SHP77 (cell line): ENCODE measurements at places on chromosomes 3 and 15.

DNA sequence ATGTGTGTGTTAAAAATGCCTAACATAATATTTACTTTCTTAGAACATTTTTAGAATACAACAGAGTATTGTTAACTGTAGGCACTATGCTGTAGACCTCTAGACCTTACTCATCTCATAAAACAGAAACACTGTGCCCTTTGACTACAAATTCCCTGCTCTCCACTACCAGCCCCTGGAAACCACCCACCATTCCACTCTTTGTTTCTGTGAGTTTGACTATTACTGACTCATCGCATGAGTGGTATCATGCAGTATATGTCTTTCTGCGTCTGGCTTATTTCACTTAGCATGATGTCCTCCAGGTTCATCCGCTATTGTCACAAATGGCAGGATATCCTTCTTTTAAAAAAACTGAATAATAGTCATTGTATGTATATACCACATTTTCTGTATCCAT, 216.7 kb upstream of the CFAP20DC start:
- no peak for DNase-seq

DNA sequence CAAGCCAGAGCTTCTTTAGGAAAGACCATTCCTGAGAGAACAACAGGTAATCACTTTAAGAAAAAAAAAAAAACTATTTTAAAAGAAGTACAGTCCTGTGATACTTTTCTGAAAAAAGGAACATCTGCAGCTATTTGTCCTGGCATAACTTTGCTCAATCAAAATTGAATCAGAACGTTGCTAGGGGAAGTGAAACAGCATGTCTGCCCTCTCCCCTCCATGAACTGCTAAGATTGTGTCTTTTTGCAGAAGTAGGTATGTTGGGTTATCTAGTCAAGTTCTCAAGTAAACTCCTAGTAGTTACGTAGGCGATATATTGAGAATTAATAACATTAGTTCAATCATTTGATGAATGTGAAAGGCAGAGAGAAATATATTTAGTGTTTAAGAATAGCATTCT, 1013.3 kb downstream of the TUSC7 start:
- no peak for DNase-seq

- DNase-seq = no peak
Measured at GRCh38 chr15:92930776-92931175, 30.7 kb downstream of the CHD2 start.

- DNase-seq = no peak
Measured at GRCh38 chr3:9169956-9170850, 79.2 kb downstream of the SRGAP3 start.

GRCh38 chr3:64815789-64816188, 128.0 kb upstream of the ADAMTS9 start:
- no peak for DNase-seq

GRCh38 chr15:56490461-56490860, 25.5 kb upstream of the MNS1 start:
- no peak for DNase-seq

- no peak for DNase-seq
Measured at GRCh38 chr3:189937302-189938127, 183.2 kb downstream of the P3H2 start.

GRCh38 chr3:185851046-185851445, 26.2 kb upstream of the IGF2BP2 start:
- no peak for DNase-seq

- DNase-seq = no peak
Measured at GRCh38 chr15:76903251-76903681, 1.9 kb downstream of the SCAPER start.

DNA sequence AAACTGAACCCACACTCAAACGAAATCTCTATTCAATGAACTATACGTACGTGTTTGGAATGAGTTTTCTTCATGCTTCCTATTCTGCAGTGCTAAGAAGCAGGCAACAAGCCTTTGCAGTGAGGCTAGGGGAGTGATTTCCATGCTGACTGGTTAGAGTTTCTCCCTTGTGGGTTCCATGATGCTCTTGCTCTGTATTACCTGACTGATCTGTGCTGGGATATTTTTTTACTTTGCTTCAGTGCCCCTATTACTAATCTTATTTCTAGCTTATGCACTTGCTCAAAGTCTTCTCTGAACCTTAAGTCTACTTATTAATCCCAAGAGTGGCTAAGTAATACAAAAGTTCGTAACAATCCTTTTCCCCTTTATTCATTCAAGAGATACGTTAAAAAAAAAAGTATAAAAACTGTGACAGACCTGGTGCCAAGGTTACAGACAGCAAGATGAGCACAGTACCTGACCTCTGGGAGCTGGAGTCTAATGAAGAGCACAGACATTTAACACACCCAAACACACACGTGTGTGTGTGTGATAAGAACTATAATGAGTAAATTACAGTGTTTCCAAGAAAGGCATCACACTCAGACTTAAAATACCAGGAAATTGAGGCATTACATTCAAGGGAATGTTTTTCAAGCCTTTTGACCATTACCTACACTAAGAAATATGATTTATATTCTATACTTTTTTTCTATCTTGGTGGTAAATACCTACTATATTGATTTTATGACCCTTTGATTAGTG, 50.5 kb upstream of the FBN1 start:
- no peak for DNase-seq

DNA sequence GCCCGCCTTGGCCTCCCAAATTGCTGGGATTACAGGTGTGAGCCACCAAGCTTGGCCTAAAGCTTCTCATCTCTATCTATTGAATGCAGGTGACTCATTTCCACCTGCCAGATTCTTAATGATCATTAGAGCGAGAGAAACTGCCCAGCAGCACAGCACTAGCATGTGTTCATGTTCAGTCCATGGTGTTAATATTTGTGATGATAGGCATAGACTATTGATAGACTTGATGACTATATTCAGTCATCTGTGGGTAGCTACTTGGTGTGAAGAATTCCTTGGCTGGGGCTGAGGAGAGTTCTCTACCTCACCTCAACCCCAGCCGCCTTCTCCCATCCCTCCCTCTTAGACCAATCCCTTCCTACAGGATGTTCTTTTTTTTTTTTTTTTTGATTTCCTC, 60.0 kb downstream of the ST6GAL1 start:
- DNase-seq = no peak

DNA sequence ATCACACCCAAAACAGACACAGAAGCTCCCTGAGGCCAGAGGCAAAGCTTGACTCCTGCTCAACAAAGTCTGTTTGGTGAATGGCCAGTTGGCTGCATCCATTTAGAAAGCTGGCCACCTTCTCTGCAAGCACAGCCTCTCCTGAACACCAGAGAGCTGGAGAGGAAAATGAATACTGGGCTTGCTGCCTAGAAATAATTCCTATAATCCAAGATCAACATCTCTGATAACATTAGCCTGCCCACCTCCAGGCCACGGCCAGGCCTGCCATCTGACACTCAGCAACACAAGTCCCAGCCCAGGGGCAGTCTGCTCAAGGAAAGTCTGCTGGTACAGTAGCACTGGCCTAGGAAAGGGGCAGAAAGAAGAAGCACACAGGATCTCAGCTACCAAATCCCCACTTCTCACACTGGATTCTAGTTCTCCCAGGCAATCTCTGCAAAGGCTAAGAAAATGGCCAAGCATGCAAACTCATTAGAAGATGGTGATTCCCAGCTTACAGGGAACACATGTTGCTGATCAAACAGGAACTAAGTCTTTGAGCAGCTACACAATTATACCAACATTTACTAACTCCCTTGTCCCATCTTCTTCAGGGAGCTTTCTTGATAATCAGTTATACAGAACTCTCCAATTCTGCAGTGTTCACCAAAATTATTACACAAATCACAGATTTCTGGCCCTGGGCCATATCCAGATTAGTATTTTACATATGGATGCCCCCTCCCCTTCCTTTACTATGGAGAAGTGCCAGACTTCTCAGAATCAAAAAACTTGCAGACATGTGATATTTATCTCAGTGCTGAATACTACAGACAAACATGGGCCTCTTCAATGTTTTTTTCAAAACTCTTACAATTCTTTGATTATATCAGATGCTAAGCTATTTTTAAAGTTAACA, 9.9 kb downstream of the TBC1D2B start:
- no peak for DNase-seq

DNA sequence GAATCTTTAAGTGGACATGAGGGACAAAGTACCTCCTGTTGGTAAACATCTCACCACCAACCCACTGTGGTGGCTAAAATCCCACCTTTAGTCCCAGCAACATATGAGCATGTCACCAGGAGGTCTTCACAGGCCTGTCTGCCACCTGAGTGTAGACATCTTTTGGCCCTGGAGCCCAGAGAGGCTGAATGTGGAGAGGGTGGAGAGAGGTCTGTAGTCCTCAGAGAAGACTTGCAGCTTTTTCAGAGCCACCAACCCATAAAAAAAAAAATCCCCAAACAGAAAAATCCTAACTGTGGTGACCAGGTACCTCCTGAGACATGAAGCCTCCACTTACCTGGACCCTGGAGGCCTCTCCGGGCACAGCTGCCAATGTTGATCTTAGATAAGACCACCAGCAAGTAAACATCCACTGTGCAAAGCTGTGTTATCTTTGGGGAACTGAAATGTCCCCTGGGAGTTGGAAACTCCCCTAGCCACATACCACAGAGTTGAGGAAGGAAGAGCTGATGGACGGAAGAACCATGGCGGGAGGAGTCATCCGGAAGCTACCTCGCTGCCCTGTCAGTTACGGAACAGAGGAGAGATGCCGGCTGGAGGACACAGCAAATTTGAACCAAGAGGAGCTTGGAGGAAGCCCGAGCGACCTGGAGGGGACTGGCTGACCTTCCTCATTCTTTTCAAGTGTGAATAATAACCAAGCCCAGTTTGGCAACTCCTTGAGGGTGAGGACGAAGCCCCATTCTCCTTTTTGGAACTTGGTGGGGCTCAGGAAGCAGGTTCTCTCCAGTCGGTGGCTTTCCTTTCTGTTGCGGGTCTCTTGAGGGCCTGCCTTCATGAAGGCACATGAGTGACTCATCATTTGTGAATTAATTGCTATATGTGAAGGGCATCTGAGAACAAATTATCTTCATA, at the start of gene GHRL:
TSS of gene GHRL (minus strand) at position 443 of the 915 bp plus-strand sequence. CDS start 2,767 bp downstream, outside the sequence.
- no peak for DNase-seq
